Hepatocyte (in vitro differentiated cells): ENCODE measurements at places on chromosomes 2 and 18. TPM values are rescaled to one million over a fixed set of nuclear protein-coding genes. Genes with fewer than 3 reads are reported as not detected.

DNA sequence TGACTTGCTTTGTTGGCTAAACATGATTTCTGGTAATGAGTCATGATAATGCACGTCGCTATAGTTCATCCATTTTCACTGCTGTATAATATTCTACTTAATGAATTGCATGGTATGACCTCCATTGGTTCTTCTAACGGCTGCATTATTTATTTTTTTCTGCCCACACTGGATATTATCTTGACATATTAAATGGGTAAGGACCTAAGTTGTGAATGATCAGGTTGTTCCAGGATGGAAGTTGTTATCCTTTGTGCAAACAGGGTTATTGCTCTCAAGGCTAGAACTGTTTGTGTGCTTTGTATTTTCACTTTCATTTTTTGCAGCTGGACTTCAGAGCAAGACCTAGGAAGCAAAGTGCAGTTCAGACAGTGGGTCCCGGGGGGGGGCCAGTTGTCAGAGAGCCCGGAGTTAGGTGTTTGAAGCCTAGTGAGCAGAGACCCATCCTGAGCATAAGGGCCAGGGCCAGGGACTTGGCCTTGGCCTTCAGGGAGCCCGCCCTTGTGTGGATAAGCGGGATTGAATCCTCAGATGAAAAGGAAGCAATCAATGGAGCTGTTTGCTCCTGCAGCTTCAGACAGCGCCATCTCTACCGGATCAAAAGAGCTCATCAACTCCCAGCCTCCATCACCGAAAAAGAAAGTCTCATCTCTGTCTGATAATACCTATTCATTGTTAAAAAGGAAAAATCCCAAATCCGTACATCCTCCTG is 48.2 kb downstream of the AGAP1 start:
- peak; percentile 31 for DNase-seq

Gene POTEC
- total RNA-seq = not detected in 2 replicates

GRCh38 chr2:3505771-3506170 is 13.6 kb downstream of the ADI1 start:
- DNase-seq = peak; percentile 57

Gene MLPH
- total RNA-seq = 10.0 and 12.3 TPM in 2 replicates

Gene BCL11A
- total RNA-seq = 11.6 and 14.4 TPM in 2 replicates

Gene UGT1A5
- total RNA-seq = not detected in 2 replicates

GRCh38 chr2:9213477-9214051 is 7.0 kb downstream of the ASAP2 start:
- DNase-seq = no peak

DNA sequence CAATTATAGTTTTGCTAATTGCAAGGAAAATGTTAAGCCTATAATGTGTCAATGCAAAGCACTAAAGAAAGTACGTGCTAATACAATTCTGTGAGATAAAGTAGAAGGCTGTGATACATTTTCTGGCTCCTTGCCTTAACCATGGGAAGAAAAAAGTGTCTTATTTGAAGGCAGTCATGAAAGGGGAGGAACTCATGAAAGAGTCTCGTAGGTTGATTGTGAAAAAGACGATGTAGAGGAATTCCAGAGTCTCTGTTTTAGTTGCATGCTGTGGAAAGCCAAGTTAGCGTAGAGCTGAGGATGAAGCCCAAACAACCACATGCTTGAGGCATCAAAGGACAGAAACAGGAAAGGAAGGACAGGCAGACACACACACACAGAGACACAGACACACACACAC is 214.1 kb downstream of the MEIS1 start:
- DNase-seq = no peak

GRCh38 chr2:241858206-241859016 is at the start of gene PDCD1:
Gene PDCD1, minus strand, starts transcription at chr2:241858894. Its CDS starts 56 bp downstream, at chr2:241858838.
- no peak for DNase-seq

DNA sequence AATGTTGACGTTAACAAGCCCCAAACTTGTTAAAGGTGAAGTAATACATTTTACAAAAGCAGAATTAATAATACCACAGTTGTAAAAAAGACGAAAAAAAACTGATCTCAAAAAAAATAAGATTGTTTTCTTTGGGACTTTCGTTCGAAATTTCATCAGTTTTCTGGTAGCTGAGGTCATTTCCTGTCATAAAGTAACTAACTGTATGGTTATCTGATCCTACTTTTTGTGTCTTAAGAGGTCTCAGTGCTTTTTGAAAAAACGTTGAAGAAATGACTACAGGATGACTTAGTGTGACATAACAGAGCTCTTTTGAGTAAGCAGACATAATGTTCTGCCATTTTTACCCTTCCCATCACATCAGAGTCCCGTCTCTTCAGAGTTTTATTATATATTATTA is 79.3 kb downstream of the BIRC6 start:
- DNase-seq = no peak

- DNase-seq = no peak
Observed at GRCh38 chr2:31227110-31227509, 6.8 kb upstream of the EHD3 start.

GRCh38 chr2:62302631-62303435 is 106.9 kb downstream of the B3GNT2 start:
- no peak for DNase-seq

- no peak for DNase-seq
Observed at GRCh38 chr2:217103752-217104545, 244.1 kb upstream of the TNP1 start.

Gene C2orf15
- 5.9 and 10.0 TPM in 2 replicates for total RNA-seq

DNA sequence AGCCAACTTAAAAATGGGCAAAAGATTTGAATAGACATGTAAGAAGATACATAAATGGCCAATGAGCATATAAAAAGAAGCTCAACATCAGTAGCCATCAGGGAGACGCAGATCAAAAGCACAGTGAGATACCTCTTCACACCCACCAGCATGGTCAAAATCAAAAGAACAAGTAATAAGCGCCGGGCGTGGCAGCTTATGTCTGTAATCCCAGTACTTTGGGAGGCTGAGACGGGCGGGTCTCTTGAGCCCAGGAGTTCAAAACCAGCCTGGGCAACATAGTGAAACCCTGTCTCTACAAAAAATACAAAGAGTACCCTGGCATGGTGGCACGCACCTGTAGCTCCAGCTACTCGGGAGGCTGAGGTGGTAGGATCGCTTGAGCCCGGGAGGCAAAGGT is 4.6 kb upstream of the CIB4 start:
- no peak for DNase-seq

DNA sequence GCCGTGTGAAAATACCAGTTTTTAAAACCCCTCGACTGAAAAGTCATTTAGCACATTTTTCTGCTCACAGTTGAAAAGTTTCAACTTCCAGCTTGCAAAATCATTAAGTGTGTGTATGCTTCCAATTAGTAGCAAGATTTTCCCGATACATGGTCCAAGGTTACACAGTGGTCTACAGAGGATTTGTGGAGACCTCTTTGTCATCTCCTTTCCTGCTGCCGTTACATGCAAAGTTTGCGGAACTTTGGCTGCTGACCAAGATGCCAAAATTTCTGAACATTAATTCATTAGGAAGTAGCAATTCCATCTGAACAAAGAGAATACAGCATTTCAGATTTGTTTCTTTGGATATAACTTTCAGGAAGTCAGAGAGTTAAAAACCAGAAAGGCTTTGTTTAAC is 474.6 kb downstream of the PLCL1 start:
- DNase-seq = no peak

DNA sequence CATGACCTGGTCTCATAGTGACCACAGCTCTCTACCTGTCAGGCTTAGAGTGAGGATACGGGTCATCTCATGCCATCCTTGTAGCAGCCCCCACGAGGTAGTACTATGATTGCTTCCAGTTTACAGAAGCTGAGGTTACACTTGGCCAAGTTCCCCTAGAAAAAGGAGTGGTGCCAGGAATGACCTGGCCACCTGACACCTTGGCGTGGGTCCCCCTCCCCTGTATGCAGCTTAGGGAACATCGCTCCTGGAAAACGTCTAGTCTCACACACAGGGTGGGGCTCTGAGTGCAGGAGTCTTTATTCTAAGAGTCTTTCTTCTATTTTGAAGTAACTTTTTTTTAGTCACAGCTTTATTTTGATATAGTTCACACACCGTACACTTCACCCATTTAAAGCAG is 14.8 kb downstream of the NPPC start:
- DNase-seq = no peak

- no peak for DNase-seq
Observed at GRCh38 chr2:224520064-224520463, 65.1 kb downstream of the CUL3 start.

- no peak for DNase-seq
Observed at GRCh38 chr18:21361307-21361880, 119.4 kb downstream of the GREB1L start.

Gene TRIM43
- total RNA-seq = not detected in 2 replicates

Gene NT5DC4
- 1.2 and 2.7 TPM in 2 replicates for total RNA-seq

- no peak for DNase-seq
Observed at GRCh38 chr18:65269375-65269774, 481.4 kb upstream of the CDH7 start.

DNA sequence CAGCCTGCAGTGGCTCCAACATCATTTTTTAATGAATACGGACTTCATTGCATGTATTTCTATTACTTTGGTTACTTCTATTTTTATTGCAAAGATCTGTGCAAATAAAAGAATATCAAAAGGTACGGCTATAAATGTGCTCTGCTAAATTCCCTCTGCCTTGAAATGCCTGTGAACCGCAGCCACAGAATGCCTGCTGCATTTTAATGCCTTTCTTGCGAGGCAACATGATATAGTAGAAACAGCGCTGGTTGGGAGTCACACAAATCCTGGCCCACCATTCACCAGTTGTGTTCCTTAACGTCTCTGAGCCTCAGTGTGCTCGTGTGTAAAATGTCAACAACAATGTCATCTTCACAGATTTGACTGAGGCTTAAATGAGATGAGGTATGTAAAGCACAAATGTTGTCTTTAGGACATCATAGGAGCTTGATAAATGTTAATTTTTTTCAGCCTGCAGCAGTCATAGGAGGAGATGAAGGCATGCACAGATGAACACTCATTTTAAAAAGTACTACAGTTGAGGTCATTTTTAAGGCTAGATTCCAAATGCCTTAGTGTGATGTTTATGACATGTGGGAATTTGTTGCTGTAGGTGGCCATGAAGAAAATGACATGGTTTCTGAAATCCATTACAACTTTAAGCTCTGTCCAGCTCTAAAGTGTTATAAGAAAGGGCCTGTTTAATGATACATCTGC is 187.6 kb upstream of the NRP2 start:
- DNase-seq = no peak

DNA sequence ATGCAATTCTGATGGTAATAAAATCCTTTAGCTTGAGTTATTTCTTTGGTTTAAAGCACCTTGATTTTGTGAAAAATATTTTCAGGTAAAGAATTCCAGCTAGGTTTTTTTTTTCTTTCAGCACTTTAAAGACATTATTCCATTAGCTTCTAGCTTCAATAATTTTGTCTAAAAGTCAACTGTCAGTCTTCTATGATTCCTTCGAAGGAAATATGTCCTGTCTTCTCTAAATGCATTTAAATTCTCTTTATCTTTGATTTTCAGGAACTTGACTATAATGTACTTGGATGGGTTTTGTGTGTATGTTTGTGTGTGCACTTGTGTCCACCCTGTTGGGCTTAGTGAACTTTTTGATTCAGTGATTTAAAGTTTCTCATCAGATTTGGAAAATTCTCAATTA is 4.7 kb downstream of the LONRF2 start:
- no peak for DNase-seq
